Renal cortex interstitium (tissue), 15 donors: ENCODE measurements at places on chromosomes 4 and X.

DNA sequence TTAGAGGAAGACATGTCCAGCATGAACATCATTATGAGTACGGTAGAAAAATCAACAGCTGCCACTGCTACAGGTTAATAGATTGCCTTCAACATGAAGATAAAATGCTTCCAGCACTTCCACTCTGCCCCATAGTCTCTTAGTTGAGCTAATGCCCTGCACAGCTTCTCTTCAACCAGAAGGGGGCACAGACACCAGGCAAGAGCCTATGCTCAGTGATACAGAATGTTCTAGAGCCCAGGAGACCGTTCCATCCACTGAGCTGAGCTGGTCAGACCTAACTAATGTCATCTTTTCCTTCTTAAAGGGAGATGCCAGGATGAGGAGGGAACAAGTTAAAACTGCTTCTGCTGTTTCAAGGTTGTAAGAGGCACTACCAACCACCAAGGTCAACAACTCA is 42.2 kb downstream of the SMIM10L2A start:
- no peak for DNase-seq

GRCh38 chr4:153541456-153542096 is 75.4 kb downstream of the TMEM131L start:
- no peak for DNase-seq

GRCh38 chr4:45183905-45184304 is 457.5 kb upstream of the GNPDA2 start:
- DNase-seq = no peak

GRCh38 chr4:29708473-29708872 is 1011.7 kb upstream of the PCDH7 start:
- DNase-seq = no peak

DNA sequence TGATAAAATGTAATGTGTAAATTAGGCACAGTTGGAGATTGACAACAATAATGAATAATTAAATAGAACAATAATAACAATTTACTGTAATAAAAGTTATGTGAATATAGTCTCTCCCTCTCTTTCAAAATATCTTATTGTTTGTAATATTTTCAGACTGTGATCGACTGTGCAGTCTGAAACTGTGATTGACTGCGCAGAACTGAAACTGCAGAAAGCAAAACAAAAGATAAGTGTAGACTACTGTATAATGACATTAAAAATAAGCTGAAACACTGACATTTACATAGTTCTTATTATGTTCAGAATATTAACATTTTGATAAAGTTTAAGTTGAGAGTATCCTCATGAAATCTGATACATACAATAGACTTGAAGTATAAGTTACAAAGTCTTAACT is 371.0 kb downstream of the CCSER1 start:
- DNase-seq = no peak

GRCh38 chrX:9183481-9183880 is 149.6 kb upstream of the FAM9B start:
- no peak for DNase-seq

GRCh38 chr4:72169861-72170260 is 138.1 kb downstream of the NPFFR2 start:
- no peak for DNase-seq

- no peak for DNase-seq
Observed at GRCh38 chr4:13852411-13852810, 224.9 kb upstream of the BOD1L1 start.

DNA sequence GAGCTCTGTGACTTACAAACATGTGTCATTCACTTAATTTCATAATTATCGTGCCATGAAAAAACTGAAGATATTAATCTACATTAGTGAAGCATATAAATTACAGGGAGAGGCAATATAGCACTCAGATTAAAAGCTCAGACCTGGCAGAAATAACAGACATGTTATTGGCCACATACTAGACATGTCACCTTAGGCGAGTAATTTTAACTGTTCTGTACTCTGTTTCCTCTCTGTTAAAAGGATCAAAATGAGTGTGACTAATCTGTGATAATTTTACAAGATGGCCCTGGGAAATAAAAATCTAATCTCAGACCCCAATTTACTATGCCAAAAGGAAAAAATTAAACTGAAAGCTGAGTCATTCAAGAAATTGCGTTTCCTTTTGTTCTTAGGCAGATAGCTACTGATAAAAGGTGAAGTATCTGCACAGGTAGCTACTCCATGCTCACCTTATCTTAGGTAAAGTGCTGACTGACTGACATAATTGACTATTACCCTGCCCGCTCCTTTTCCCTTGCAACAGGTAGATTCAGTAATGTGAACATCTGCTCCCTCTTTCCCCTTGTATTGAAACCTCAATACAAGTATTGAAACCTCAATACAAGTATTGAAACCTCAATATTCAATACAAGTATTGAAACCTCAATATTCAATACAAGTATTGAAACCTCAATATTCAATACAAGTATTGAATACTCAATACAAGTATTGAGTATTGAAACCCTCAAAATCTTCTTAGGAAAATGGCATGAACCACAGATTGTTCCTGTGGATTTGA is 33.2 kb downstream of the RELL1 start:
- no peak for DNase-seq

- no peak for DNase-seq
Observed at GRCh38 chrX:124211312-124211942, 121.0 kb upstream of the TEX13D start.

GRCh38 chr4:6194458-6195195 is 5.7 kb downstream of the JAKMIP1 start:
- DNase-seq = no peak

GRCh38 chr4:138728566-138728965 is 287.0 kb upstream of the NOCT start:
- DNase-seq = no peak

- peak; percentile 9 for DNase-seq
Observed at GRCh38 chr4:44157611-44158277, 290.9 kb downstream of the KCTD8 start.

DNA sequence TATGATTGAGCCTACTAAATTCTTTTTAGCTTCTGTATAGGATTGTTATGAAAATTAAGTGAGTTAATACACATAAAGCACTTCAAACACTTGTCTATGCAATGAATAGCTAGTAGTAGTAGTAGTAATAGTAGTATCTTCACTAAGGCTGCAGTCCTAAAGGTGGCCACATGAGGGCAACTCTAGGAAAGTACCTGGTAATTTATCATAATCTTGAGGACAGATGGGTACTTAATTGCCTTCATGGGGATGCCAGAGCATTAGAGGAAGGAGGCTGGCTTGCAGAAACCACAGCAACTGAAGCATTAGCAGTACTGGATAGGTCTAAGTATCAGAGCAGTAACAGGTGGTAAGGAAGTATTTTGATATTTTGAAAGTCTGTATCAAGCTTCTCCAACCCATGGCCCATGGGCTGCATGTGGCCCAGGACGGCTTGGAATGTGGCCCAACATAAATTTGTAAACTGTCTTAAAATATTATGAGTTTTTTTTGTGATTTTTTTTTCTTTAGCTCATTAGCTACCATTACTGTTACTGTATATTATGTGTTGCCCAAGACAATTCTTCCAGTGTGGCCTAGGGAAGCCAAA is 17.3 kb downstream of the NIPAL1 start:
- no peak for DNase-seq
